NCI-H1105 (cell line): ENCODE measurements at places on chromosomes 2 and 18.

GRCh38 chr2:120536141-120536540, 190.2 kb downstream of the INHBB start:
- DNase-seq, result no peak

DNA sequence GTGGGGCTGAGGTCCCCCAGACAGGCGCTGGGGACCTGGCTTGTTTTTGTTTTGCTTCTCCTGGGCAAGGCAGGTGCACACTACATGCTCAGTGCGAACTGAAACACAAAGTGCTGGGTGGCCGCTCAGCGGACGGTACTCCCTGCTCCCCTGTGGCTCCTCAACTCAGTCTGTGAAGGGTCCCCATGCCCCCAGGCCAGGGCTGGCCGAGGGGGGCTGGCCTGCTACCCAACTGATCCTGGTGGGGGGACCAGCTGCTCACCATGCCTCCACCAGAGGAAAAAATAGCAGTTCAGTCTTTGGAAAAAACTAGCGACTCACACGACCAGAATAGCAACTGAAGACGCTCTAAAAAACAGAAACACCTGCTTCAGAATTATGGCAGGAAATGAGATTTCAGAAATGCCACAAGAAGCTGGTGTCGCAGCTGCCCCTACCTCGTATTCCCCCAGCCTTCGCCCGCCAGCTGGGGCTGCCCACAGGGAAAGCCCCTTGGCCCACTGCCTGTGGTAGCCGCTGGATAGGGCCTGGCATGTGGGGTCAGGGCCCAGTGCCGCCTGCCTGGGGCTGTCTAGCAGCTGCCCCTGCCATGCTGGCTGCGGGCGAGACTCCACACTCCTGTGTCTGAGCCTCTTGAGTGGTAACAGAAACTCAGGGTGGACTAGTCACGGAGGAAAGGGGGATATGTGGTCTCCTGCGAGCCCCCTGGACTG, 43.7 kb downstream of the MEX3C start:
- no peak for DNase-seq

- DNase-seq, result no peak
These were observed 84.9 kb downstream of the TPO start for GRCh38 chr2:1498176-1498575.

DNA sequence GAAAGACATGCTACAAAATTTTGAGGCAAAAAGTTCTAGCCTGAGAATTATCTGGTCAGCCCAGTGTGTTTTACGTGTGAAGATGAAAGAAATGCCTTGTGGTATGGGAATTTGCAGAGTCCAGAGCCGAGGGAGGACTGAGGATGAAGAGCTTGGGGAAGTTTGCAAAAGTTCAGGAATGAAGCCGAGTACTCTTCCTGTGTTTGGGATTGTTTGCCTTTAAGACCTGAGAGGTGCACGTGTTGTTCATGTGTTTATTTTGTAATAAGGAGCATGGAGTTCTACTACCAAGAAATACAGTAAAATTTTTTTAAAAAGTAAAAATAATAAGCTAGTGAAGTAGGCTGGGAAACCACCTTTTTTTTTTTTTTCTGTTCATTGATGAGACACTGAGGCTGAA, 14.8 kb downstream of the SETBP1 start:
- DNase-seq, result no peak

GRCh38 chr2:16152928-16153753, 212.8 kb downstream of the MYCN start:
- no peak for DNase-seq

- DNase-seq, result no peak
These were observed 14.1 kb downstream of the MEMO1 start for GRCh38 chr2:31996571-31997150.

DNA sequence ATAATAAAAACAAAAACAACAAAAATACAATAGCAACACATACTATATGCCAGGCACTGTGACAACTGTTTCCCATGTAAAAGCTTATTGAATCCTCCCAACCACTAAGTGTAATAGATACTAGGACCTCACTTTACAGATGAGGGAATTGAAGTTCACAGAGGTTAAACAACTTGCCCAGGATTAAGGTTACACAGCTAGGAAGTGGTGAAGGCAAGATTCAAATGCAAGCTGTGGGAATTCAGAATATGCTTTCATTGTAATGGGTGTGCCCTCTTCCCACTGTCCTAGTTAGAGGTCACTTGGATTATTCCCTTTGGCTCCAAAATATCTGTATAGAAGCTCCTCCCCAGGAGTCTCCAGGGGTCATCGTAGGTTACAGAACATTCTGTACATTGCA, 231.1 kb downstream of the MREG start:
- DNase-seq, result no peak

DNA sequence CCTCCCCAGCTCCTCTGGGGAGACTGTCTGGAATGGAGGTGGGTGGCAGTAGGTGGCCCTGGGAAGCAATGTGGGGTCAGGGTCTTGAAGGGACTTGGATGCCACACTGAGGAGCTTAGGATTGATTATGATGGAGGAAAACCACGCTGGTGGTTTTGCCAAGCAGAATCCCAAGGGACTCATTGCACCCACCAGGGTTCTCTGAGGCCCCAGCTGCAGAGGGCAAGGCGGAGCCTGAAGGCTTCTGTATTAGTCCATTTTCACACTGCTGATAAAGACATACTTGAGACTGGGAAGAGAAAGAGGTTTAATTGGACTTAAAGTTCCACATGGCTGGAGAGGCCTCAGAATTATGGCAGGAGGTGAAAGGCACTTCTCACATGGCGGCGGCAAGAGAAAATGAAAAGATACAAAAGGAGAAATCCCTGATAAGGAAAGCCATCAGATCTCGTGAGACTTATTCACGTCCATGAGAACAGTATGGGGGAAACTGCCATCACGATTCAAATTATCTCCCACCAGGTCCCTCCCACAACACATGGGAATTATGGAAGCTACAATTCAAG, 87.2 kb upstream of the YWHAQ start:
- DNase-seq, result no peak

- no peak for DNase-seq
These were observed 87.3 kb upstream of the NCKAP5 start for GRCh38 chr2:133655610-133656009.

DNA sequence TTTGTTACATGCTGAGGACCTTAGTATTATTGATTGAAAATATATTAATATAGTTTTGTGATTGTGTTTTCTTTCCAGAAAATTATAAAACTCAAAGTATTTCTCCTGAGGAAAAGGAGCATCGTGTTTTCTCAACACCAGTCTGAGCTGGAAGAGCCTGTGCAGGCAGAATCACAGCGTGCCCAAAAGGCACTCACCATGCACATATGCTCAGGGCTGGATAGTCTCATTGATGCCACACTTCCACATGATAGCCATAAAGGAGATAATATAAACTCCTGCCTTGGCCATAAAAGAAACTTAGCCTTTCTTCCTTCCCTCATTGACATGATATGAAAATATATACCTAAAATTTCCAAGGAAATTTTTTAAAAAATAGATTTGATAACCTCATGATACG, 4.0 kb downstream of the PDE1A start:
- DNase-seq, result no peak

DNA sequence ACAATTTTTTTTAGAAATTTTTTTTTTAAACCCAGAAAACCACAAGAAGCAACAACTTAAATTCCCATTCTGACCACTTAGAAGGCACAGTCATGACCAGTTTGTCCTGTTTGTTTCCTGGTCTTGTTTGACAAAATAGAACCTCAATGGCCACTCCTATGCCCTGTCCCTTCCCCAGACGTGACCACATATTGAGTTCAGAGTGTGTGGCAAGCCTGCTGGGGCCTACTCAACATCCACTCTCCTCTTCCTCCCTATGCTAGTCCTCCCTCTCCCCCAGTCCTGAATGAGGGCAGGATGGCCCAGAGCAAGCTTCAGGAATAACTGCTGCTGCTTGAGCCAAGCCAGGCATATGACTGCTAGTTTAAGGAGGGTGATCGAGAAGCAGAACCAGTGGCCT, 89.6 kb downstream of the PRELID3A start:
- DNase-seq, result no peak

- DNase-seq, result no peak
These were observed 44.0 kb downstream of the SGPP2 start for GRCh38 chr2:222468346-222468745.

DNA sequence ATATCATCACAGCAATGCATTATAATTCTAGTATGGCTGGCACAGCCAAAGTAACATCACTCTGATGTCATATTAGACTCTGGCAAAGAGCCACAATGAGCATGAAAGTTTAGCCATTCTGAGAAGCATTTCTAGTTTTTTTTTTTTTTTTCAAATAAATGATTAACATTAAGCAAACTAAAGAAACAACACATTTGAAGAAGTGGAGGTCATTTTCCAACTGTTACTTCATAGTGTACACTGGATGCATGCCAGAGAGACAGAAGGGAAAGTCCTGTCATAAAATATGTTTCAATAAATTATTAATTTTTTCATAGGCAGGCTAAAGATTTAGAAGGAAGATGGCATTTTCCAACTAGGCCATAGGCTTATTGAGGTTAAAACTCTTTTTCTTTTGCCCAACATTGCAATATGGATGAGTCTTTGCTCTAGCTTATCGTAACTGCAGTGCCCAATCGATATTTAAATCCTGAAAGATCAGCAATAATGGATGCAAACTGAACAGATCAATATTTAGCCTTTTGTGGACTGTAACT, 1630.4 kb upstream of the ACVR2A start:
- DNase-seq, result no peak

- DNase-seq, result no peak
These were observed 20.6 kb downstream of the PAIP2B start for GRCh38 chr2:71206271-71206670.

GRCh38 chr2:41912776-41913175, 135.0 kb upstream of the PKDCC start:
- DNase-seq, result no peak

GRCh38 chr2:230069402-230069801, 678 bp upstream of the SLC16A14 start:
- no peak for DNase-seq

DNA sequence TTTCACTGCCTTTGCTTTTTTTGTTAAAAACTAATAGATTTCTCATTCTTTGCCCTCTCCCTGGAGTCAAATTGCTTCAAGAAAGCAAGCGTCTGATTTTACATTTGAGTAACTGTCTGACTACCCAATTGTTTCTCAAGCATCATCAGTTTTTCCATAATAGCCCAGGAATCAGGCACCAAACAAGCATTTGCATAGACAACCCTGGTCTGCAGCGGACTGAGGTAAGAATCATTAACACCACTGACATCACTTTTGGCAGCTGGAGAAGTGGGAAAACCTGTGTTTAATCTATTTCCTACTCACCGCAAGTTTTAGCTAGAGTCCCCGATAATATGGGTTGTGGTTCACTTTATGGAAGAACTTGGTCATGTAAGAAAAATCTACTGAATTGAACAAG, 55.7 kb downstream of the IRS1 start:
- DNase-seq, result no peak

DNA sequence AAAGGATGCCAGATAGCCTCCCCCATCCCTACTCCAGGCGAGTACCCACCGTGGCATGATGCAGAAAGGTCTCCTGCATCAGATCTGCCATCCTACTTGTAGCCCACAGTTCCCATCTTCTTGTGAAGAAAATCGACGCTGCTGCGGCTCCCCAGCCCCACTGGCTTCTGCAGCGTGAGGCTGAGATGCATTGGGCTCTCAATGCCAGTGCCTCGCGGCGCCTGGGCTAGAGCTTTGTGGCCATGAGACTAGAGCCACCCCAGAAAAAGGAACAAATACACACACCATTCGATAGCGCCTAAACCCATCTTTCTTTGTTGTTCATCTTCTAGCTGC, 2.8 kb downstream of the NOL4 start:
- DNase-seq, result peak; percentile 65

- no peak for DNase-seq
These were observed 31.1 kb upstream of the EPG5 start for GRCh38 chr18:45998244-45998643.
